Aorta (tissue), 5 donors: ENCODE measurements at places on chromosomes 2 and 18. TPM values are rescaled to one million over a fixed set of nuclear protein-coding genes. Genes with fewer than 3 reads are reported as not detected.

Gene REG3A
- polyA plus RNA-seq, result 0.20 TPM

Gene SLC38A11
- polyA plus RNA-seq, result not detected

Gene ALPP
- not detected for polyA plus RNA-seq

Gene NETO1
- not detected for polyA plus RNA-seq

Gene PROM2
- polyA plus RNA-seq, result 1.4 TPM

Gene FAM237A
- polyA plus RNA-seq, result not detected

Gene SP5
- not detected for polyA plus RNA-seq

Gene CHRNG
- polyA plus RNA-seq, result not detected

DNA sequence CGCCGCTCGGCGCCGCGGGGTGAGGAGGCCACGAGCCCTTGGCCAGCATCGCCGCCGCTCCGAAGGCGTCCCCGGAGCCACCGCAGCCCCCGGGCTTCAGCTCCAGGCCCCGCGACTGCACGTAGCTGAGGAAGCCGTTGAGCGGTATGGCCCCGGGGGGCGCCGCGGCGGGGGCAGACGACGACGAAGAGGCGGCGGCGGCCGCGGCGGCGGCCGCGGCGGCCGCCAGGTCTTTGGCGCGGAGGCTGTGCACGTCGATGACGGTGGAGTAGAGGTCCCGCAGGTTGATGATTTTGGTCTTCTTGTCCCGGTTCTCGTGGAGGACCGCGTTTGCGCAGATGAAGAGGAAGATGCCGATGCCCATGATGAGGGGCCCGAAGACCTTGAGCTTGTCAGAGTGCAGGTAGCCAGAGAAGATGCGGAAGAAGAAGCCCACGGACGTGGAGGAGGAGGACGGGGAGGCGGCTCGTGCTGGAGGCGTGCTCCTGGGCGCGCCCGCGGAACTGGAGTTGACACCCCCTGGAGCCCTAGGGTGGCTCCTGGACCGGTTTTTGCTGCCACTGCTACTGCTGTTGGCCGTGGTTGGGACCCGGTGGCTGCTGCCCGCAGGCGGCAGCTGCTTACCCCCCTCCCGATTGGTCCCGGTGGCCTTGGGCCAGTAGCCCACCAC lies 4.0 kb downstream of the TMEM200C start:
- no peak for DNase-seq
- no peaks in the 10 kb centered on the region for H3K36me3 ChIP-seq
- H3K27me3 ChIP-seq, result no peaks in the 10 kb centered on the region
- no peak overlapping the region for H3K27ac ChIP-seq
- H3K4me3 ChIP-seq, result no peak overlapping the region
- no peaks in the 10 kb centered on the region for H3K4me1 ChIP-seq

GRCh38 chr18:47975701-47976100 lies 45.2 kb upstream of the SMAD2 start:
- H3K4me1 ChIP-seq, result no peaks in the 10 kb centered on the region
- no peak for DNase-seq
- no peak overlapping the region for H3K4me3 ChIP-seq
- H3K27ac ChIP-seq, result no peak overlapping the region

GRCh38 chr18:51614033-51614432 lies 416.6 kb upstream of the MEX3C start:
- H3K27ac ChIP-seq, result no peak overlapping the region
- H3K4me1 ChIP-seq, result no peaks in the 10 kb centered on the region
- no peaks in the 10 kb centered on the region for H3K36me3 ChIP-seq
- H3K27me3 ChIP-seq, result peaks cover 2% of the 10 kb centered on the region
- DNase-seq, result no peak

GRCh38 chr18:75638776-75639471 lies 211.4 kb upstream of the SMIM21 start:
- no peak for DNase-seq
- no peaks in the 10 kb centered on the region for H3K36me3 ChIP-seq
- no peaks in the 10 kb centered on the region for H3K27me3 ChIP-seq
- H3K4me1 ChIP-seq, result no peaks in the 10 kb centered on the region
- H3K4me3 ChIP-seq, result no peak overlapping the region

- no peak for DNase-seq
- no peaks in the 10 kb centered on the region for H3K4me1 ChIP-seq
- no peaks in the 10 kb centered on the region for H3K36me3 ChIP-seq
Observed at GRCh38 chr18:6004119-6004518, 108.8 kb upstream of the TMEM200C start.

GRCh38 chr2:10493075-10493633 lies 45.0 kb upstream of the ODC1 start:
- no peak overlapping the region for H3K27ac ChIP-seq
- DNase-seq, result no peak
- no peak overlapping the region for H3K4me3 ChIP-seq
- no peaks in the 10 kb centered on the region for H3K36me3 ChIP-seq
- H3K4me1 ChIP-seq, result no peaks in the 10 kb centered on the region

- H3K36me3 ChIP-seq, result no peaks in the 10 kb centered on the region
- no peak overlapping the region for H3K4me3 ChIP-seq
- H3K27ac ChIP-seq, result no peak overlapping the region
- H3K4me1 ChIP-seq, result peaks cover 3% of the 10 kb centered on the region
- no peaks in the 10 kb centered on the region for H3K27me3 ChIP-seq
Observed at GRCh38 chr18:22601481-22601880, 183.8 kb upstream of the CTAGE1 start.

DNA sequence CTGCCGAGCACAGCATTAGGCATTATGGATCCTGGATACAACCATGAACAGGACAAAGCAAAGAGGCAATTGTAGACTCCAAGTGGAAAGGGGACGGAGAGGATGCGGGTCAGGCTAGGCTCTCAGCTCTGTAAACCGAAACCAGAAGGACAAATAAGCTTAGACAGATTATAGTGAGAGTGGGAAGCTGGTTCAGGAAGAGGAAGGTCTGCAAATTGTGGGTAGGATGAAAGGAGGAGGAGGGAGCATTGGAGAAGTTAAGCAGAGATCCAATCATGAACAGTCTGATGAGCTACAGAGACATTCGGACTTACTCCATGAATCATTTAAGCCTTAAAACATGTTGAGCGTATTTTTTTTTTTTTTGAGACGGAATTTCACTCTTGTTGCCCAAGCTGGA lies 3.0 kb downstream of the MSH6 start:
- H3K27ac ChIP-seq, result no peak overlapping the region
- DNase-seq, result no peak
- no peaks in the 10 kb centered on the region for H3K36me3 ChIP-seq
- H3K4me3 ChIP-seq, result no peak overlapping the region
- H3K4me1 ChIP-seq, result no peaks in the 10 kb centered on the region
